ENCODE measurements at places on chromosomes 2 and 18.
A peak's percentile ranks its signal among the peaks of the same experiment; 100 is the strongest.

GRCh38 chr18:27109451-27109850 lies 75.7 kb downstream of the CHST9 start:
- no peak for DNase-seq

- DNase-seq = no peak
Measured at GRCh38 chr2:28980368-28981015, 606 bp upstream of the TOGARAM2 start.

DNA sequence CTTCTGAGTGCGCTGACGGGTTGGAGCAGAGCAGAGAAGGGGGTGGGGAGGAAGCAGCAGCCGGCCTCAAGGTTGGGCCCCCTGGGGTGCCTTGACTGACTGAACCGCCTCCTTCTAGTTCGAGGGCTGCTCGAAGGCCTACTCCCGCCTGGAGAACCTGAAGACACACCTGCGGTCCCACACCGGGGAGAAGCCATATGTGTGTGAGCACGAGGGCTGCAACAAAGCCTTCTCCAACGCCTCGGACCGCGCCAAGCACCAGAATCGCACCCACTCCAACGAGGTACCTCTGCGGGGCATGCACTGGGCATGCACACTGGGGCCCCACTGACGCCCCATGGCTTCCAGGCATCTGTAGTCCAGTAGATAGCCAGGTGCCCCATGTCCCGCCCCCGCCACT lies 246.9 kb downstream of the GLI2 start:
- DNase-seq = no peak

DNA sequence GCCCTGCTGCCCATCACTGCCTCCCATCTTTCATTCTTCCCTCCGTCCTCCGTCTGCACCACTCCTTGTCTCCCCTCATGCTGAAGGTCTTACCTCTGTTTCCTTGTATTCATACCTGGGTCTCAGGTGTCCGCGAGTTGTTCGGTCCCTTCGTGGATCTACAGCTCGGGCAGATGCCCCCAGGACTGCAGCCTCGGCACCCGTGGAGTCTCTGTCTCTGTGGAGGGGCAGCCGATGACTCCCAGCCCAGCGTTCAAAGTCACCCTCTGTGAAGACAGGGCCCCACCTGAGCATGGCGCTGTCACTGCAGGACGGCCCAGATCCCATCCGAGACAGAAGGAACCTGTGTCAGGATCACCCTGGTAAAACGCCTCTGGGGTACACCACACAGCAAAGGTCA lies 480.0 kb upstream of the SALL3 start:
- no peak for DNase-seq

GRCh38 chr2:63792530-63792929 lies 49.2 kb upstream of the UGP2 start:
- DNase-seq = peak; percentile 74
